ENCODE measurements at places on chromosomes 7 and 10.

- no peak for DNase-seq
Measured at GRCh38 chr7:43244232-43244631, 131.8 kb downstream of the HECW1 start.

DNA sequence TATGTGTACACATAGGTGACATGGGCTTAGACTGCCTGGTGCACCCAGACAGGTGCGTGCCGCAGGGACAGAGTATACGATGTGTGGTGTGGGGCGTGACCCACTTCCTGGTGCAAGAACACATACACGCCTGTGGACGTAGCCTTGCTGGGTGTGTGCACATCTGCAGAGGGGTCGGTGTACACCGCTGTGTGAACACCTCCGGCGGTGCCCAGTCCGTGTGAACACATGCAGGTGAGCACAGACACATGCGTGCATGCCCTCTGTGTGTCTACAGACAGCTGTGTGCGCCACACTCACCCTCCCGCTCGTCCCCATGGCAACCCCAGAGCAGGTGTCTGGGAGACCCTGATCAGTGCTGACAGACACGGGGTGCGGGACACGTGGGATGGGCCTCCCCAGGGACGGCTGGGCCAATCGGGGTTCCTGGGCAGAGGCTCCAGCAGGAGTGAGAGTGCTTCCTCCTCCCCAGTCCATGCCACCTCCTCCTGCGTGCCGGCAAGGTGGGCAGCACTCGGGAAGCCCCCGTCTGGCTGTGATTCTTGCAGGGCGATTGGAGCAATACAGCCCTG is 23.4 kb downstream of the ELFN1 start:
- DNase-seq: no peak

DNA sequence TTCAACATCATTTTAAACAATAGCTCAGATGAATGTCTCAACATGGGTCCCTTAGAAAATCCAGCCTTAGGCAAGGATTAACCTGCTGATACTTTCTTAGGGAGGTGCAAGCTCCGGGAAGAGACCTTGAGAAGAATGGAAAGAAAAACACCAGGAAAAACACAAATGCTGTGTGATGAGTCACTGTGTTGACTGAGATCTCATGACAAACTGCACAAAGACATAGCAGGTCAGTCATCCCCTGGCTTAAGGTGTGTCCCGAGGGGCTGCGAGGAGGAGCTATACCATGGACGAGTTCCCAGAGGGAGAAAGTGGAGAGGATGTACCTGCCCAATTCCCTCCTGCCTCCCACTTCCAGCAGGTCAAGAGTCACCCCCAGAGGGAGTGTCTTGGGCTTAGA is 98.0 kb downstream of the TEX36 start:
- DNase-seq: no peak

- no peak for DNase-seq
Measured at GRCh38 chr7:20741801-20742200, 44.9 kb downstream of the SP8 start.

DNA sequence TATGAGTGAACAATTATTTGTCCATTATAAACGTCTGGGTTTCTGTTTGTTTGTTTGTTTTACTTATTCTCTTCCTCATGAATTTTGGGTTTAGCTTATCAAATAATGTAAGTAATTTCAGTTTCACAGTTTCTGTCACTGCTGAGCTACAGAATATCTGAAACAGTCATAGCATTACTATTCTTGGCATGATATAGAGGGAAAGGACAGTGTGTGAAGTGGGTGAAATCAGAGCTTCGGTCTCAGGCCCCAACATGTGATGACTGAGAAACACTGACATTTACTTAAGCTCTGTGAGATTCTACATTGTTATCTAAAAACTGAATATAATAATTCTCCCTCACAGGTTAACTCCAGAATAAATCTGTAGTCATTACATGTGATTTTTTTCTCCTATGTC is 8.8 kb upstream of the OR6V1 start:
- no peak for DNase-seq

GRCh38 chr7:31419505-31420055 is 79.1 kb upstream of the NEUROD6 start:
- DNase-seq: no peak

DNA sequence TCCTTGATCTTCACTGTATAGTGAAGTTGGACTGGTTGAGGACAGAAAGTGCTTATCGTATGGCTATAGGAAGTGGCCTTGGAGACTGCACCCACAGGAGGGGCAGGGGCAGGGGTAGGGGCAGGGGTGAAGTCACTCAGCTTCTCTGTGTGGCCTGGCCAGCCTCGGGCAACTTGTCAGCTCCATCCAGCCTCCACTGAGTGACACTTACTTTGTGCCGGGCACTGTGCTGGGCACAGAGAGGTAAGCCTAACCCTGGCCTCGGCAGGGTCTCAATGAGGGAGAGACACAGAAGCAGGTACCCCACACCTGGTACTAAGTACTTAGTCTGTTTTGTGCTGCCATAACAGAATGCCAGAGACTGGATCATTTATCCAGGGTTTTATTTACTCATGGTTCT is 99.3 kb upstream of the CTBP2 start:
- DNase-seq: no peak

DNA sequence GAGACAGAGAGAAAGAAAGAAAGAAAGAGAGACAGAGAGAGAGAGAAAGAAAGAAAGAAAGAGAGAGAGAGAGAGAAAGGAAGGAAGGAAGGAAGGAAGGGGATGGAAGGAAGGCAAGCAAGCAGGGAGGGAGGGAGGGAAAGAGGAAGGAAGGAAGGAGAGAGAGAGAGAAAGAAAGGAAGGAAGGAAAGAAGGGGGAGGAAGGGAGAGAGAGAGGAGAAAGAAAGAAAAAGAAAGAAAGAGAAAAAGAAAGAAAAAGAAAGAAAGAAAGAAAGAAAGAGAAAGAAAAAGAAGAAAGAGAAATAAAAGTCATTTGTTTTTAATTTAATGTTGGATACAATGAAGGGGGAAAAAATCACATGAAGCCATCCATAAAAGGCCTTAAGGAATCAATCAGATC is 4.6 kb upstream of the RASSF4 start:
- no peak for DNase-seq

GRCh38 chr7:134514106-134514505 is 13.3 kb upstream of the AKR1B10 start:
- no peak for DNase-seq

DNA sequence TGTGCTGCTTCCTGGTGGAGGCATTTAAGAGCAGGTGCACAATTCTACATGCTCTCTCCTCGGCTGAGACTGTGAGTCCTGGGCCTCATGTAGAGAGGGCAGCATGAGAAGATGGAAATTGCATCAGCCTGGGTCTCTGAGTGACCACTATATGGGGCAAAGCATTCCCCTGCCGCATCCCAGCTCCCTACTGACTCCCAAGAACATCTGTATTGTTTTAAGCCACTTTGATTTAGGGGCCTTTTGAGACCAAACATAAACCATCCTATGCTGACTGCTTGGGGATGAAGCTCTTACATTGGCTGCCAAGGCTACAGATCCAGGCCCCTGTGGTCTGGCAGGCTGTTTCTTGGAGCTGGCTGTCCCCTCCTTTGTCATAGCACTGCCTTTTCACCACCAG is 101.3 kb upstream of the TBX20 start:
- no peak for DNase-seq

DNA sequence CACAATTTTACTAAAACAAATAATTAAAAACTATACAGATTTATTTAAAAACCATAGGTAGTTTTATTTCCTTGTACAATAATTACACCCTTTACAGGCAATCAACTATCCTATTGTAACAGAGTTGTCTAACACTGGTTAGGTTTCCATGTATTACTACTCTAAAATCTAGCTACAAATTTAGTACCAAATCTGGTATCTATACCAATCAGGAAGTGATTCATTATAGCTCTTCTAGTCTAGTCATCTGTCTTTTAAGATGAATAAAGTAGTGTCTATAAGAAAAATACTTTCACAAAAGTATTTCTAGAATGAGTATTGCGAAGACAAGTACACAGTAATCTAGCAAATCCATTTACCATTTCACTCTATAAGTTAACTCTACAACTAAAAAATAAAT is 16.9 kb downstream of the ZNF800 start:
- peak; percentile 9 for DNase-seq

DNA sequence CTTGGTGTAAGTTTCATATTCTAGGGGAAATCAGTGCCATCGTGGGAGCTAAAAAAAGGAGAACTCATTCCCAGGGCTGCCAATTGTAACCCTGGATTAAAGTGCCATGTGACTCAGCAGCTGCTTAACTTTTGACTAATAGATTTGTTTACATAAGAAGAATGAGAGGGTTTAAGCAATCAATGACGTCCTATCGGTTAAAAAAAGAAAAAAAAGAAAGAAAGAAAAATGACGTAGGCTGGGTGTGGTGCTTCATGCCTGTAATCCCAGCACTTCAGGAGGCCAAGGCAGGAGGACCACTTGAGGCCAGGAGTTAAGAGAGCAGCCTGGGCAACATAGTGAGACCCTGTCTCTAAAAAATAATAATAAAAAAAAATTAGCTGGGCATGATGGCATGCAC is 116.2 kb upstream of the AFAP1L2 start:
- DNase-seq: no peak

- DNase-seq: no peak
Measured at GRCh38 chr7:42235741-42236161, 1.3 kb downstream of the GLI3 start.

DNA sequence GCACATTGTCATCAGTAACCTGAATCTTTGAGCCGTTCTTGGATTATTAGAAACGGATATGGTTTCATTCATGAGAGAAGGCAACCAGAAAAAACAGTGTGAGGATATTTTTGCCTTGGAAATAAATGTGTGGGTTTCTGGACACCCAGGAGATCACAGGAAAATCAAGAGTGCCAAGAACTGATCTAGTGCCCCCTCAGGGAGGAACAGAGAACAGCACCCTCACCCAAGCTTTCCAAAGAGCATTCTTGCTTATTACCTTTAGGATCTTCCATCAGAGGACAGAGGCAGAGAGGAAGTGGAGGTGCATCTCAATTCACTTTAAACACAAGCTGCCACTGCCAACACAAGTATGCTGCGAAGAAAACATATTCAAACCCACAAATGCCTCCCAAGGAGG is 851.5 kb upstream of the COBL start:
- no peak for DNase-seq

- DNase-seq: no peak
Measured at GRCh38 chr7:151321341-151321740, 20.3 kb upstream of the NUB1 start.

- DNase-seq: no peak
Measured at GRCh38 chr10:120477743-120478141, 20.7 kb downstream of the PLPP4 start.

GRCh38 chr10:129760003-129760315 is 204.1 kb downstream of the EBF3 start:
- no peak for DNase-seq

DNA sequence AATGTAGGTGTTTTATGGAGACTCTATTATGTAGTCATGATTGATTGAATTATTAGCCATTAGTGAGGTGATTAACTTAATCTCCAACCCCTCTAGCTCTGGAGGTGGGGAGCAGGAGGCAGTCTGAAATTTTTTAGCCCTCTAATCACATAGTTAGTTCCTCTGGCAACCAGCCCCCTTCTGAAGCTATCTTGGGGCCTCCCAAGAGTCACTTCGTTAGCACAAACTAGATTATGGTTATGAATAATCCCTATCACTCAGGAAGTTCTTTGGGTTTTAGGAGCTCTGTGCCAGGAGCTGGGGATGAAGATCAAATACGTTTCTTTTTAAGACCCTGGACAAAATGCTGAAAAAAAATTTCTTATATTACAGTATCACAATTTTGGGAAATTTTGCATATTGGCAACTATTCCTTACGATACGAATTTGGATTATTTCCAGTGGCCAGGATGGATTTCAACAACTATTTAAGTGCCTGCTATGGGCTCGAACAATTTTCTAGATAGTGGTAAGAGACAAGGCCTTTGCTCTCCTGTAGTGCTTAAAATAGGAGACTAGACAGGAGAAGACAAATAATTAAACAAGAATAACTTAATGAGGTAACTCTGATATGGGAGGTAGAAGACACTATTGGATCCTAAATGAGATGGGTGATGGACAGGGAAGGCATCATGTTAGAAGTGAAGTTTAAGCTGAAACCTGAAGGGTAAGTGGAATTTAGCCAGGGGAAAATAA is 52.9 kb downstream of the BTAF1 start:
- DNase-seq: no peak

DNA sequence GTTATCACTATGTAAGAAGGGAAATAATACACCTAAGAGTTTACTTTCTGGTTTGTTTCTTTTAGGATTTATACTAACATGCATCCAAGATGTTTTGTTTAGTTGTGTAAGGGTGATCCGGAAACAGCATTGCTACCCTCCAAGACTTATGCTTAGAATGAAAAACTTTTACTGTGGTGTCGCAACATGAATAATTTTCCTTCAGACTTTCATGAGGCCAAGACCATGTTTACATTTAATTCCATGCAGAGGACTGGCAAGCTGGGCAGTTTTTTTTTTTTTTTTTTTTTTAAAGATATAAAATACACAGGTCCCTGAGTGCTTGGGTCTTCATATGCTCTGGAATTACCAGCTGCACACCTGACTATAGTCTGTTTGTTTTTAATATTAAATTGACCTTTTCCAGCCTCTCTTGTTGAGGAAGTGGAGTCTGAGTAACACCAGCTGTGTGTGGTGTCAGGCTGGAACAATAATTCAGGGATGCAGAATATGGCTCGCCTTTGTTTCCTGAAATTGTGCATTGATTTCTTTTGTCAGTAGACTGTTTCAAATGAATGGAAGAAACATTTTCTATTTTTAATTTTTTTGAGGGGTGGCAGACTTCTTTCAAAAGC is 81.7 kb downstream of the ST7 start:
- no peak for DNase-seq

DNA sequence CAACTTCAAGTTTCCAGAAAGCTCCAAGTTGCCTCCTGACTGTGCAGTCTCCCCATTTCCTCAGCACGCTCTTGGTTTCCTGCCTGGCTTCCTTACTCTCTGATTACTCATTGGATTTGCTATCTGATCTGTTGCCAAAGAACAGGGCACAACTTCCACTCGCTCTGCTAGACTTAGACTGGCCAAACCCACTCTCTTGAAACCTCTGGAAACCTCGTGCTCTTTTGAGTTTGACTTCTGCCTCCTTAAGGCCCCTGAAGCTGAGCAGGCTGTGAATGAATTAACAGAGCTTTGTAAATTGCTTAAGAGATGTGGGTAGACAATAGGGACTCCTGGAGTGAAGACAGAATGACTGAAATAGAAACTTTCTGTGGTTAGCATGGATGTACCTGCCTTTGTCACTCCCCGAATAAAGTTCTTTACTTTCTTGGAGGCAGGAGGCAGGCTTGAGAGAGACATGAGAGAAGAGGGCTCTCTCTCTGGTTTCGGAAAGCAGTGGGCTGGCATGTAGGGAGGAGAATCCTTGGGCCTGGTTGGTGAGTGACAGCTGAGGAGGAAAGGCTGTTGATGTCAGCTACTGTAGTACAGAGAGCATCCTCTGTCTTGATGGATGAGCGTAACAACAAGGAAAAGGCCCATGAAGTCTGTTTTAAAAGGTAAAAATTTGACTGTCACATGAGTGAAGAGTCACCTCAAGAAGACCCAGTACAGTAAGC is 70.8 kb downstream of the CHN2 start:
- DNase-seq: no peak

DNA sequence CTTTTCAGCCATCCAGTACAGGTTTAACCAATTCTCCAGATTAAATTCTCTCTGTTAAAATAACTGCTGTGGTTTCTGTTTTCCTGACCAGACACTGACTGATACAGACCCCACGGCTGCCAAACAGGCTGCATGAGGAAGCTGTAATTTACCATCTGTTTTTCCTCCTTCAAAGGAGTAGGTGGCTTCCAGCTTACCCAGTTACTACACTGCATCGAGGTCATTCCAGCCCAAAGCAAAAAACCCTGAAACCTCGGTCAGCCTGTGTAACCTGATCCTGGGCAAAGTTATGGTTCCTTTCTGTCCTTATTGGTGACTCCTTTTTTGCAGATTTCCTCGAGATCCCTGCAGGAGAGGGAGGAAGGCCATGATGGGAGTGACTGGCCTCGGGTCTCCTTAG is 27.9 kb upstream of the LOXL4 start:
- no peak for DNase-seq

All from CD4-positive, CD25-positive, alpha-beta regulatory T cell (primary cell).